ENCODE measurements at places on chromosomes 6 and 20.

DNA sequence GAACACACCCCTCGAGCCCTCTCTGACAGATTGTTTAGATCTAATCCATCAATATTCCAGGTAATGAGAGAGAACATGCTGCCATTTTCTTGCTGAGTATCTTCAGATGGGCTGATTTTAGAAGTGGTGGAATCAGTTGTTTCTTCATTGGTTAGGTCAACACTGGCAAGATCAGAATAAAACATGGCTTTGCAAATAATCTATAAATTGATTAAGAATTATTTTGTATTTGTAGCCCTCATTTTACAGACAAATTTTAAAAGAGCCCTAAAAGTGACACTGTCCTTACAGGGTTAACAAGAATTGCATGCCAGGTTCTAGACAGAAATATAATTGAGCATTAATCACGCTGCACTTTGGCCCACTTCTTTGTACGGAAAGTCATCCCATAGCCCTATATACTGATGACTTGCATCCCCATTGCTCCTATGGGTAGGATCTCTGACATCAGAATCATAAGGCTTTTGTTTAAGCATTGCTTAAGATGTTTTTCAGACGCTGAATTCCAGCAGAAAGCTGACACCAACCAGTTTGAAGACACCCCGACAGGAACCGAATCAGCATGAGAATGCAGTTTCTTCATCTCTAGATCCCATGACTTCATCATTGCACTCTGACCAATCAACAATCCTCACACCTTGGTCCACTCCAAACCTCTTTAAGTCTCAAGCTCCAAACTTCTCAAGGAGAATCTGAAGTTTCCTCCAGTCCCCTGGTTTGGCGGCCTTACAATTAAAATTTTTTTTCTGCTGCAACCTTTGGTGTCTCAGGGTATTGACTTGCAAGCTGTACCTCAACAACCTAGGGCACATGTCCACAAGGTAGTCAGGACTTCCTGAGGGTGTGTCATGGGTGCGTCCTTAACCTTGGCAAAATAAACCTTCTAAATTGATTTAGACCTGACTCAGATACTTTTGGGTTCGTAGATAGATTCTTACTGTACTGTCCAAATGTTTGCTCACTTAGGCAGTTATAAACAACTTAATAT, 7.8 kb downstream of the TDP2 start:
- no peak for DNase-seq

- no peak for DNase-seq
Measured at GRCh38 chr6:137968901-137969300, 101.8 kb downstream of the TNFAIP3 start.

DNA sequence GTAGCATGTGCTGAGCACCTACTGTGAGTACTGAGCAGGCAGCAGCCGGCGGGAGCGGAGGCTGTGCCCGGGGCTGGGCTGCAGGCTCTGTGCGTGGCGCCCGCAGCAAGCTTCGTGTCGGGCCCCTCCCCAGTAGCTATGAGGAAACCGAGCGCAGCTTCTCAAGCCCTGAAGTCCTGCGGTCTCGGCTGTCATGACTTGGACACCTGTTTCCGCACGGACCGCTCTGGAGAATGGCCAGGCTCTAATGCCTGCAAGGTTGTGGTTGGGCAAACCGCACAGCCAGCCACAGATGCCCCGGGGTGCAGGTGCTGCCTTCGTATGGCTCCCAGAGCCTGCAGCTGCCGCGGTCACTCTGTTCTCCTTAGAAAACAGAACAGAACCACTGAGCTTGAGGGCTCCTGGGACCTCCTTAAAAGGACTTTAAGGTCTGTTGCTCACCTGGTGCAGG, 33.7 kb downstream of the PYGB start:
- no peak for DNase-seq

DNA sequence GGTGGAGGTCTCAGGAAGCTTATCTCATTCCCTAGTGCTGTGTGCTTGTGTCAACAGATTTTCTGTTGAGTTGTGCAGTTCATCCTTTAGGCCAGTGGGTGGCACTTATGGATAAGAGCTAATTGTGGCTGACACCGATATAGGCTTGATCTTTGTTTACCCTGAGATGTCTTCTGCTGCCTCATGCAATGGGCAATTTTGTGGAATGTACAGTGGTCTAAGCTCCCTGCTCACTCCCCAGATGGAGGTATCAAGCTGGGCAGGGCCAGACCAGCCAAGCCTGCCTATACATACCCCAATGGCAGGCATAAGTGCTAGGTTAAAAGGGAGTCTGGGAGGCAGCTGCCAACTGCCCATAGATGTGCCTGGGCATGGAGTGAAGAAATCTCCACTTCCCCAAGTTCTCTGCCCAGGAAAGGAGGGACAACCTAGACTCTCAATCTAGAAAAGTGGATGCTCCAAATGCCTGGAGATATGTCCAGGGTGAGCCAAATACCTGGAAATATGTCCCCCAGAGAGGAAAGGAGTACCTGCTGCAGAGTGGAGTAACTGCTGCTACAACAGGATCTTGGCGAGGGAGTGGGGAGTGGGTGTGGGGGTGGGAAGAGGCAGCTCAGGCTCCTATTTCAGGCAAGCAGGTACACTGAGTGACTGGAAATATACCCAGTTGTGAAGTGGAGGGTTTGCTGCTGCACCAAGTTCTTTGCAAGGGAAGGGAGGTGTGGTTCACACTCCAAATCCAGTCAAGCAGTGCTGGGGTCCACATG, 53.2 kb upstream of the ARG1 start:
- no peak for DNase-seq

DNA sequence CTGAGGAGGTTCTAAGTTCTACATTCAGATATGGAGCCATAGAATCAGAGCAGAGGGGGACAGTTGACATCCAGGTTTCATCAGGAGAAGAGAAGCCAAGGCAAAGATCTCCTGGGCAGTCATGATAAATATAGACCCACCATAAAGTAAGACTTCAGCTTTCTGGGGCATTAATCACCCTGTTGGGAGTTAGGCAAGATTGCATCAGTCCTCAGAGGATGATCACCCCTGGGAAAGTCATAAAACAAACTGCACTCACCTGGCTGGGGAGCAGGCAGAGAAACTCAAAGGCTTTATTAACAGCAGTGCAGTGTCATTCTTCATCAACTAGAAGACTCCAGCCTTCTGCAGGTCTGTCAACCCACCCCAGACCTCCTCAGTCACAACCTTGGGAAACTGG, 301.3 kb upstream of the JARID2 start:
- DNase-seq, result no peak

DNA sequence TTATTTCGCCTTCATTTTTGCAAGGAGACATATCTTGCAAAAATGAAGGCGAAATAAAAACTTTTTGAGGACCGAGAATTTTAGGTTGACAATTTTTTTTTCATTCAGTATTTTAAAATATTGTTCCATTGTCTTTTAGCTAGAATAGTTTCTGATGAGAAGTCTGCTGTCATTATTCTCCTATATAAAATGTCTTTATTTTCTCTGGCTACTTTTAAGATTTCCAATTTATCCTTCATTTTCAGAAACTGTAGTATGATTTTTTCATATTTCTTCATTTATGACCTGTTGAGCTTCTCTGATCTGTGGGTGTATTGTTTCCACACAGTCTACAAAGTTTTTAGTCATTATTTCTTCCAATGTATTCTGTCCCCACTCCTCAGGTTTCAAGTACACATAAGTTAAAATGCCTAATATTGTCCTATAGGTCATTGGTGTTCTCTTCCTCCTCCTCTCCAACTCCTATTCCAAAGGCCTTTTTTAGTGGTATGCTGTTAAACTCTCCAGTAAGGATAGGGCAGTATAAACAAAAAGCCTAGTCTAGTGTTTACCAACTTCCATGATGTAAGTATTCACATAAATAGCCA, 15.7 kb downstream of the AHI1 start:
- no peak for DNase-seq

DNA sequence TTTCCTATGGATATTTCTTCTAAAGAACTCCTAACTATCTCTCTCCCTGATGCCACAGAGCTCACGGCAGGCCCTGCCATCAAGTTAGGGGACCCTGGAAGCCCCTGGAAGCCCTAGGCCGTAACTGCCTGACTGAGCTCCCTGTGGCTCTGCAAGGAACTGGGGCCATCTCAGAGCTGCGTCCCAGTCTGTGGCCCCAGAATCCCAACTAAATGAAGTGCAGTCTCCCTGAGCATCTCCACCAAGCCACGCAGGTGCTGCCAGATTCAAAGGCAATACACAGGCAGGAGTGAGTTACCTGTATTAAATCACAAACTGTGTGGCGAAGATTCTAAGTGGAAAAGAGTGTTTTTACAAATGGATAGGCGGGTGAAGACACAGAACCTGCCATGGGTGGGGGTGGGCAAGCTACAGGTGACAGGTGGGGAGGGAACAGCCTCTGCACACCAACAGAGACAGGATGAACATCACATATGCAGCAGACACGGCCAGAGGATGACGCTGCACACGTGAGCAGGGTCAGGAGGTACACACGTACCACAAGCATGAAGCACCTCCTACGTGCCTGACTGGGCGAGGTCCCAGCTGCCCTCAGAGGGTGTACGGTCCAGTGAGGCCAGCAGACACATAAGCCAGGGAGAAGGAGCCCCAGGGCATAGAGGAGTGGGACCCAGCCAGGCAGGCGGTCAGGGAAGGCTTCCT, 358.5 kb downstream of the ZFAND3 start:
- DNase-seq, result no peak
